Activated T-helper 17 cell treated with anti-CD3 and anti-CD28 coated beads, Interleukin-2, amount 50 U/mL, for 72 hours (primary cell): ENCODE measurements at places on chromosomes 5 and 9. TPM values are rescaled to one million over a fixed set of nuclear protein-coding genes. Genes with fewer than 3 reads are reported as not detected.
A peak's percentile ranks its signal among the peaks of the same experiment; 100 is the strongest.

The CLIC3 gene
- total RNA-seq, result not detected

The COL5A1 gene
- total RNA-seq, result 1.3 TPM

The ZFYVE16 gene
- total RNA-seq, result 15.5 TPM

- no peak overlapping the region for H3K4me3 ChIP-seq
- no peaks in the 10 kb centered on the region for H3K36me3 ChIP-seq
- no peak overlapping the region for H3K27ac ChIP-seq
- ATAC-seq, result no peak
Observed at GRCh38 chr5:54323495-54323894, 13.1 kb upstream of the ARL15 start.

The FCN2 gene
- not detected for total RNA-seq

The FAM169A gene
- 12.0 TPM for total RNA-seq

The OBP2B gene
- not detected for total RNA-seq

The PRLR gene
- total RNA-seq, result not detected

DNA sequence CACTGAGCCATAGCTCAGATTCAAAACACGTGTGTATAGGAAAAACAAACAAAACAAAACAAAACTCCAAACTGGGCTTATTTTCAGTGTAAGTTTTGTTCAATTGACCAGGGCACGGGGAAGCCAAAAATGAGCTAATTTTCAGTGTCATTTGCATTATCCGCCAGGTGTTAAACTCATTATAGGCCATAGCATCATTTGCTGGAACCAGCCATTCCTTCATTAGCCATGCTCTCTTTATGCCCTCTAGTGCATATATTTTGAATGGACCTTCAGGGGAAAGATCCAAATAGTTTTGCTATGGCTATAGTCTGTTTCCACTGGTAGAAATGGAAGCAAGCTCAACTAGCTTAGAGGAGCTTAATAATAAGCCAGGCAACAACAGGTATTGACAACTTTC, 1205.2 kb upstream of the DMAC1 start:
- no peaks in the 10 kb centered on the region for H3K27me3 ChIP-seq
- no peak overlapping the region for H3K27ac ChIP-seq
- H3K36me3 ChIP-seq, result no peaks in the 10 kb centered on the region

- peak; percentile 64 for ATAC-seq
- H3K27me3 ChIP-seq, result peaks cover 4% of the 10 kb centered on the region
- H3K36me3 ChIP-seq, result no peaks in the 10 kb centered on the region
- no peaks in the 10 kb centered on the region for H3K4me1 ChIP-seq
Observed at GRCh38 chr9:91001146-91001611, 199.6 kb downstream of the SYK start.

DNA sequence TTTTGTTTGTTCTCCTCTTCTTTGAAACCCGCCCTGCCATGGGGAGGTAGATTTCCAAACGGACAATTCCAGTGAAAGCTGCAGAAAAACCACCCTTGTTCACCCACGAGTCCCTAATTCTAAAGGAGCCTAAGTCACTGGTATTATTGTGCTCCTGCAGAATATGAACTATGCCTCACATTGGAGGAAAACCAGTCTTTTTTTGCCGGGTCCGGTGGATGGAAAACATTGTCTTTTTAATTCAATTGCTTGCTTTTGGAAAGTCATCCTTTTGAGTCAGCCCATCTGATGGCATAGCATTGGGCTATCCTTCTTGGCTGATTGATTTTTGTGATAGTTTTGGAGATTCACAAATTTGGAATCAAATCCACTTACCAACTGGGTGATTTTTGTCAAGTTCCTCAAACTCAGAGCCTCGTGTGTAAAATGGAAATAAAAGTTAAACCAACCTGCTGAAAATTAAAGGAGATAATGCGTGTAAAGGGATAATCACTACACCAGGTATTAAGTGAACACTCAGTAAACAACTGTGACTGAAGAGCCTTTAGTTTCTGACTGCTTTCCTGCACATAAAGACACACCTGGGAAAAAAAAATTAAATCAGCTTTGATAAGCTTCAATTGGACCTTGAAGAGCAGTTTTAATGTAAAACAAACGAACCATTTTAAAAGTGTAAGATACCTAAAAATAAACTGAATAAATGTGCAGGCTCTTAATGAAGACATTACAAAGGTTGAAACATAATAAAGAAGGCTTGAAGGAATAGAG, 780 bp upstream of the CCNJL start:
- no peaks in the 10 kb centered on the region for H3K4me1 ChIP-seq
- peaks cover 6% of the 10 kb centered on the region for H3K36me3 ChIP-seq
- ATAC-seq, result no peak
- no peak overlapping the region for H3K27ac ChIP-seq

DNA sequence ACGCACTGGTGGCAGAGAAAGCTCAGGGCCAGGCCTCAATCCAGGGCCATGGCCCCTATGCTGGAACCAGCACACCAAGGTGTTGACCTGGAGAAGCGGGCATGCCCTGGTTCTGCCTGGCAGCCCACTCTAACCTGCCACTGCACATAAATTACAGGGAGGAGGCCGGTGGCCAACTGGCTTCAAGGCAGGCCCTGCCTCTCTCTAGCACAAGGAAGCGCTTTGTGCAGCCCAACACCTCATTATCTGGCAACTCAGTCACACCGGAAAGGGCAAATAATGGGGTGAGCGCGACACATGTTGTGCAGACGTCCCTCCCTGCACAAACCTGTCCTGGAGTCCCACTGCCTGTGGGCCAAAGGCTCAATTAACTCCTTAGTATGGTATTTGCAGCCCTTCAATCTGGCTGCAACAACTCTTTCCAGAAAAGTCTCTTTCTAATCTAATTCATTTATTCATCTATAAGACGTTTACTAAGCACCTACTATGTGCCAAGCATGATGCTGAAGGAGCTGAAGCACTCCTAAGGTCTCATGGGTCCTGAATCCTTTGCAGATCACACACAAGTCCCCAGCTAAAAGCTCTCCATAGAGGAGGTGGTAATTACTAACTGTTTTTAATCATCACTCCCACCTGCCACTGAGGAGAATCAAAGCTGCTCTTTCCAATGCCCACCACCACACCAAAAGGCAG, 24.9 kb downstream of the SHB start:
- ATAC-seq, result no peak
- H3K4me1 ChIP-seq, result peaks cover 4% of the 10 kb centered on the region
- H3K4me3 ChIP-seq, result no peak overlapping the region
- no peak overlapping the region for H3K27ac ChIP-seq

- no peak overlapping the region for H3K27ac ChIP-seq
- ATAC-seq, result no peak
- no peak overlapping the region for H3K4me3 ChIP-seq
- H3K27me3 ChIP-seq, result no peaks in the 10 kb centered on the region
- no peaks in the 10 kb centered on the region for H3K4me1 ChIP-seq
Observed at GRCh38 chr9:123773783-123774182, 156.1 kb downstream of the DENND1A start.

GRCh38 chr5:143561219-143561618, 157.7 kb upstream of the NR3C1 start:
- no peaks in the 10 kb centered on the region for H3K4me1 ChIP-seq
- no peak overlapping the region for H3K27ac ChIP-seq
- H3K36me3 ChIP-seq, result no peaks in the 10 kb centered on the region
- H3K27me3 ChIP-seq, result no peaks in the 10 kb centered on the region
- ATAC-seq, result no peak

- no peak overlapping the region for H3K4me3 ChIP-seq
- H3K36me3 ChIP-seq, result no peaks in the 10 kb centered on the region
- ATAC-seq, result no peak
- no peaks in the 10 kb centered on the region for H3K4me1 ChIP-seq
Observed at GRCh38 chr5:2176581-2176980, 293.9 kb upstream of the IRX4 start.

The SPINK6 gene
- not detected for total RNA-seq

The GTF3C5 gene
- 83.3 TPM for total RNA-seq

DNA sequence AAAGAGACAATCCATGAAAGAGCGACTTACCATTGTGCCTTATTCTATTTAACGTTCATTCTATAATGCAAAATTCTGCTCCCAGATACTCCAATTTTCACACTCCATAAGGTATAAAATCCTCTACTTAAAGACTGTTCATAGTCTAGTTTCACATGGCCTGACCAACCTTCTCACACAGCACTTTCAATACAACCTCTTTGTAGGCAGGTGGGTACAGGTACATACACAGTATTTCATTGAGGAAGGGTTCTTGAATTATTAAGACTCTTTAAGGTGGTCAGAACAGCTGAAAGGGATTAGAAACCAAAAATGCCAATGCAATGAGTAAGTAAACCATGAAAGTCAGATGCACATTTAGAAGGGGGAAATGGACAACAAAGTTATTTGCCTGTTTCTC, 352.0 kb downstream of the PARP8 start:
- no peak for ATAC-seq
- no peak overlapping the region for H3K27ac ChIP-seq
- no peak overlapping the region for H3K4me3 ChIP-seq

DNA sequence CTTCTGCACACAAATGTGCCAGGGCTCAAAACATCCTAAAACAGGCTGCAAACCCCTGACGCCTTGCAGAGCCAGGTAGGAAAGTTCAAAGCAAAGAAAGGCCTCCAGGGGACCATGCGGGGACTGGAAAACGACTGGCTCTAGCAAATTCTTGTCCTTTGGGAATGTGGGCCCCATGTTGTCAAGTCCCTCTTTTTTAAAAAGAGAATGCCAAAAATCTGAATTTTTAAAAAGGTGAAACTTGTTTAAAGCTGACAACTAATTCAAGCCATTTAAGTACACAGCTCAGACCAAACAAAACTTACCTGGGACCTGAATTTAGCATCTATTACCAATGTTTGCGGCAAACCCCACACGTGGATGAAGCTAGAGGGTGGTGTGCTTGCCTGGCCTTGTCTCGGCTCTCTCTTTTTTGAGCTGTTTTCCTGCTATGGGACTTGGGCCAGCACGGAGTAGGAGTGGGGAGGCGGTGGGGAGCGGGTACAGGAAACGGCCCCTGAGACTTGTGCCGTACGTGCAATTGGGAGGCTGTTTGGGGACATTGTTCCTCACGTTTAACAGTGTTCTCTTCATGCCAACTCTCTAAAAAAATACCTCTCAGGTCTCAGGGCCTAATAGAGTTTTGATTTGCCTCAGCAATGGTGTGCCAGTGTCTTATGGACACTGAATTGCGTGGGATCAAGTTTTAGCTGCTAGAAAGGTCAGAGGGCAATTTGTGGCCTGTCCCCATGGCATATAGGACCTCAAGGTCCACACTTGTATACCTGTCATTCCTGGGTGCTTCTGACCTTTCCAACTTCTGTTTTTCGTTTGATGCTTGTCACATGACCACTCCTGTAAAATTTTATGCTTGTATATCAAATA, 15.1 kb upstream of the PHF19 start:
- H3K27me3 ChIP-seq, result no peaks in the 10 kb centered on the region
- peaks cover 41% of the 10 kb centered on the region for H3K4me1 ChIP-seq
- ATAC-seq, result peak; percentile 33
- H3K4me3 ChIP-seq, result peak overlapping the region; percentile 89
- peak overlapping the region; percentile 97 for H3K27ac ChIP-seq

GRCh38 chr5:157965989-157966388, 107.0 kb upstream of the CLINT1 start:
- ATAC-seq, result no peak
- H3K36me3 ChIP-seq, result no peaks in the 10 kb centered on the region
- no peaks in the 10 kb centered on the region for H3K4me1 ChIP-seq
- no peak overlapping the region for H3K4me3 ChIP-seq

The CER1 gene
- total RNA-seq, result not detected

GRCh38 chr9:134938346-134939079, 20.8 kb upstream of the FCN1 start:
- H3K27me3 ChIP-seq, result peaks cover 11% of the 10 kb centered on the region
- no peak for ATAC-seq
- no peaks in the 10 kb centered on the region for H3K36me3 ChIP-seq
- H3K4me1 ChIP-seq, result no peaks in the 10 kb centered on the region
- H3K27ac ChIP-seq, result no peak overlapping the region
- H3K4me3 ChIP-seq, result no peak overlapping the region

The IFNA21 gene
- total RNA-seq, result not detected

GRCh38 chr9:4583001-4583400, 79.1 kb upstream of the PLPP6 start:
- no peak overlapping the region for H3K27ac ChIP-seq
- ATAC-seq, result no peak
- H3K27me3 ChIP-seq, result no peaks in the 10 kb centered on the region
- no peak overlapping the region for H3K4me3 ChIP-seq

DNA sequence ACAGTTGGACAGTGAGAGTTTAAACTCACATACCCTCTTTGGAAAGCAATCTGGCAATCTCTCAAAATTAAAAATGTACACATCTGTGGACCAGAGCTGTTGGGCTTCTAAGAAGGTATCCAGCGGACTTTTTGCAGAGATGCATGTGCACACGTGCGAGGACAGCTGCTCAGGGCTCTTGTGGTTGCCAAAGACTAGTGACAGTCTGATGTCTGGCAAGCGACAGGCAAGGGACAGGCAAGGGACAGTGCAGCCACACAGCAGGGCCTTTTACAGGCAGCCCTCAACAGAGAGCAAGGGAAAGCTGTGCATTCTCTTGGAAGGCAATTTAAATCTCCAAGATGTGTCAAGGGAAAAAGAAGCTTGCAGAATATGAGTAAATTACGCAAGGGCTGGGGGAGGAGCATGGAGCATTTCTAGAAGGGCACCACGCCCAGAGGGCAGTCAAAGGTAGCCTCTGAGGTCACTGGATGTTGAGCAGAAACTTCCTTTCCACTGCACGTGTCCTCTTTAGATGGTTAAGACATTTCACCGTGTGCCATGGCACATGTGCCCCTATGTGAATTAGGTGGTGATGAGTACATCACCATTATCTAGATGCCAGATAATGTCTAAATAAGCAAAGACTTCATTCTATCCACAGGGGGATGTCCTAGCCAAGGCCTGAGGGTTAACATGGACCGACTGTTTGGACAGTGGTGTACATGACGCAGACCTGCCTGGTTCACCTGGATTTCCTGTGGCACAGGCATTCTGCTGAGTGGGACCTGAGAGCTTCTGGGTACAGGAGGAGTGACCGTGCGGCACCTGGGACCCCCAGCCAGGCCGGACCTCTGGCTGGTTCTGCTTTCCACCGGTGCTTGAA, 9.1 kb downstream of the GFPT2 start:
- H3K36me3 ChIP-seq, result no peaks in the 10 kb centered on the region
- no peak overlapping the region for H3K27ac ChIP-seq
- ATAC-seq, result no peak
- H3K4me3 ChIP-seq, result no peak overlapping the region
- peaks cover 12% of the 10 kb centered on the region for H3K27me3 ChIP-seq

GRCh38 chr5:35056686-35057085, 8.9 kb upstream of the AGXT2 start:
- no peak overlapping the region for H3K4me3 ChIP-seq
- H3K4me1 ChIP-seq, result peaks cover 3% of the 10 kb centered on the region
- H3K27me3 ChIP-seq, result peaks cover 35% of the 10 kb centered on the region
- H3K36me3 ChIP-seq, result no peaks in the 10 kb centered on the region

The TPPP gene
- total RNA-seq, result 0.19 TPM
